ENCODE measurements at places on chromosomes 1 and 21.

GRCh38 chr1:154567386-154568156, at the start of gene CHRNB2:
TSS of gene CHRNB2 (plus strand) at chr1:154567778. CDS start at chr1:154568045, 267 bp downstream.
- no peak for DNase-seq

DNA sequence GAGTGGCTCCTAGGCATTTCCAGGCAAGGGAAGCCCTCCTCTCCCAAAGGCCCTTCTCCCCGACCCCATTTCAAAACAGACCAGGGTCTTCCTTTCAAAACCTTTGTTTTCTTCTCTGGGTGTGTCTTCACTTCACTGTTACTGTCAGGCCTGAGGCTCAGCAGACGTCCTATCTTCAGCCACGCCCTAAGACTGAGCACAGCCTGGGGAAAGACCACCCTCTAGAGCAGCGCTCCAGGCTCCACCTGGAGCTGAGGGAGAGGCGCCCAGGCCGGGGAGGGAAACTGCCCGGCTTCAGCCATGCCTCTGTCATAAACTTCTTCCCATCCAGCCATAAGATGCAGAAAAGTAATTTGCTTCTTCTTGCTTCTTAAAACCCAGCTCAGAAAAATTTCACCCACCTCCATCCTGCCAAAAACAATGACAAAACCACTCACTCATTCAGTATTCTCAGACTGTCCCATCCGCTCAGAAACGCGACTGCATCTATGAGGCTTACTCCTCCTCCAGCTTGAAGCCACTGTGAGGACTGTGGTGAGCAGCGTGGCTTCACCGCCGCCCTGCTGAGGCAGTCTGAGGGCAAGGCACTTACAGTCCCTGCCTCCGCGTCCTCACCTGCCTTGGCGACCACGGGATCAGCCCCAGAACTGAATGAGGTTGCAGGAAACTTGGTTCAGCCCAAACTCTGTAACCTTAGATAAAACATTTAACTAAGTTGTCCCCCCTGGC, 36.1 kb downstream of the VN1R5 start:
- DNase-seq = no peak

DNA sequence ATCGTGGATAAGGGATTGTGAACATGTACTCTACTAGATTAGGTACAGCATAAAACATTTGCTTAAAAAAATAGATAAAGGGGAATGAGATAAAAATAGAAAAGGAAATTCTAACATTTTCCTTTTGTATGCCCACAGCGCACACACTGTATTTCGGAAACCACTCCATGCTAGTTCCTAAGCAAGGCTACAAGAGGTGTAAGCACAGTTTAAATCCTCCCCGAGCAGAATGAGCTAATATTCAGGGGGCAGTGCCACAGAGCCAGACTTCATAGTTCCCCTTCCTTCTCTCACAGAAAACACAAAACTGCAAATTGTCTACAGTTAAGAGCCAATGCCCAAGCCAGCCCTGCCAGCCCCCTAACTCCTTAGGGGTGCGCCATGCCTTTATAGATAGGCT, 159.4 kb downstream of the ZNF281 start:
- DNase-seq = no peak

DNA sequence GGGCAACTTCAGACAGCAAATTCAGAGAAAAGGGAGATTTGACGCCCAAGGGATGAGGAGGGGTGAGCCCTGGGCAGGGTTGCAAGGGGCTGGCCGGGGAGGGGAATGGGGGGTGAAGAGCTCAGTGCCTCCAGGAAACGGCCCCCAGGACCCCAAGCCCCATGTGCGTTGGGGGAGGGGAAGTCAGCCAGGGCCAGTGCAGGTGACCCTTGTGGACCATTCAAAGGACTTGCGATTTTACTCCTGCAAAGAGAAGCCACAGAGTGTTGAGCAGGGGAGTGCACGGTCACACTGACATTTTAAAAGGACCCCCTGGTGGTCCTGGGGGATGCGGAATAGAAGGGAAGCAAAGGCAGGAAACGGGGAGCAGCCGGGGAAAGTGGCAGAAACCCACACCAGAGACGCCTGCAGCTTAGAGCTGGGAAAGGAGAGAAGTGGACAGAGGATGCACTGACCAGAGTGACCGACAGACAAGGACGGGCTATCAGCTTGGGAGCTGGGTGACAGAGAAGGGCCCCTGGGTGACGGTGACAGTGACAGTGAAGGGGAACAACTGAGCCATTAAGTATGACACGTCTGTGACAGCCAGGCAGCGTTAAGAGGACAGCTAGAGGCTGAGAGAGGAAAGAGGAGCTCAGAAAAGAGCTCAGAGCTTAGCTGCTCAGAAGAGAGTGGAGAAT, 54.0 kb upstream of the TMEM51 start:
- DNase-seq = no peak

DNA sequence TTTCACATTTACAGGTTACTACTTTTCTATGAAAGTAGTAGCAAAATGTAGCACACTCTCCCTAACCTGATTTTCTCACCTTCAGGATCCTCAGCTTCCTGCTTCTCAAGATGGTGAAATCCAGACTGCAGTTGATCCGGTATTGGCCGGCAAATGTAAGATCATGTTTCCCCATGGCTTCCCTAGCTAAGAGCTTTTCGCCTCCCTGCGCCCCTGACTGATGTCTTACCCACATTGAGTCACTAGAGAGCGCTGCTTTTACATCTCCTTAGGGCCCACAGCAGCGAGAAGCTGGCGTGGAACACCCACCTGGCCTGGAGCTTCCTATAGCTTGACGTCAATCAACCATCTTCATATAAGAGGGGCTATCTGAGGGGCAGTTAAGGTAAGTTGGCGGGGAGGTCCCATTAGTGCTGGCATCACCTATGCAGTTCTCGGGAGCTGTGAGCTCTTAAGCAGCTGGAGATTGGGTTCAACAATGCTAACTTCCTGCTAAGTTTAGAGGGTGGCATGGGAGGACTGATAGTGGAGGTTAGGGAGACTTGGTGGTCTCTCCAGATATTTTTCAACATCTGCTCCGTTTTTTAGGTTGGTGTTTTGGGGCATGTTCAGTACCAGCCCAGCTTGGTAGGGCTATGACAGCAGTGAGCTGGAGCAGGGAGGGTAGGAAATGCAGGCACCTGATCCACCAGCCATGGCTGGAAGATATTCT, 5.5 kb downstream of the PTPN7 start:
- no peak for DNase-seq

DNA sequence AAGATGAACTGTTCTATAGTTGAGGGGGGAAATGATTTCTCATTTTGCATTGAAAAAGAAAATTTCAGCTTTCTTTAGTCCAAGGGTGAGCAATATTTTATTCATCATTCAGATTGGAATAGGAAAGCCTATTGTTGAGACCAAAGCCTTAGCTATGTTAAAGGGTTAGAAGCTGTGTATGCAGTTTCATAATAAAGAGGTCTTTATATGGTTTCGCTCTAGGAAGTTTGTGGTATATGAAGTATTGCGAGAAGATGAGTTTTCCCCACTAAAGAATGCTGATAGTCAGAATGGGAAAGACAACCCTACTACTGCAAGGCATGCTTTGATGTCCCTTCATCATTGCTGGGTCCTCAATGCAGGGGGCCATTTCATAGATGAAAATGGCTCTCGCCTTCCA, 28.6 kb downstream of the UAP1 start:
- DNase-seq = no peak

DNA sequence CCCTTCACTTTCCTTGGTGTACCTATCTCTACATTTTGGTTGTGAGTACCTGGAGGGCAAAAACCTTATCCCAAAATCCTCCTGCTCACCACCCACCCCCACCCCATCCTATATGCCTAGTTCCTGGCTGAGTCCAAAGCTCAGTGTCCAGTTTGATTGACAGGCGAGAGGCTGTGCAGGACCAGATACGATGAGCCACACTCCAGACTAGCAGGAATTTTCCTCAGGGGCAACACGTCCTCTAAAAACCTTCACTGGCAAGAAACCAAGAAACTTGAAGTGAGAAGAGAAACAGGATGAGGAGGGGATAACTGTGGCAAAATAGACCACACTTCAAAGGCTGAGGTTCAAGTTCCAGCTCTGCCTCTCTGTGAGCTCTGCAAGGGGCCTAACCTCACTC, 1.1 kb upstream of the SLAMF8 start:
- DNase-seq = no peak

DNA sequence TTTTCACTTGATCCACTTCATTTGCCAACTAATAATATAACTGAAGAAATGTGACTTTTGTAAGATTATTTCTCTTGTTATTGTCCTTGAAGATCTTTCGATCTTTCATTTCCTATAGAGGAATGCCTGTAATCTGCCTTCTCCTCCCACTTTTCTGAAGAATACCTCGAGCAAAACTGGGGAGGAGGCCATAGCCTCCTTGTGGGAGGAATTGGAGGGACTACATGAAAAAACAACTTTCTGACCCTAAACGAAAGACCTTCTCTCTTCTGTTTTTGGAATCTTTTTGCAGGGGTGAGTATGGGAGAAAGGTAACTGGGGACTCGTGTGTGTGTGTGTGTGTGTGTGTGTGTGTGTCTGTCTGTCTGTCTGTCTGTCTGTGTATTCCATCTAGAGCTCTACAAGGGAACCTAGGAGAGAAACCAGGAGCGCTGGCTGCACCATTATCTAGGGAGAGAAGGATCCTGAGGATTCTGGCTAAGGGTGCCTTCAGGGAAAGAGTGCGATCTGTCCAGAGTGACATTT, 32.4 kb upstream of the MAB21L3 start:
- no peak for DNase-seq

DNA sequence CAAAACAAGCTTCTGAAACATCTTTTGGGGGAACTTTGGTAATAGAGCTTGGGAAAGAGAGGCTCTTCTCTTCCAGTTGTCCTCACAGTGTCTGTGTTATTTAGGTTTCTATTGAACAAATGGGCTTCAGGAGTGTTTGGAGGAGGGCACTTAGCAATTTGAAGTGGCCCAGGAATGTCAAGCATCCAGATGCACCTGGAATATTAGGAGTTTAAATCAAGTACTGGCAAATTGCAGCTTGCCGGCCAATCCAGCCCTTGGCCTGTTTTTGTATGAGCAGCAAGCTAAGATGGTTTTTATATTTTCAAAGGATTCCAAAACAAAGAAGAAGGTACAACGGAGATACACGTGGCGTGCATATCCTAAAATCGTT, 94.7 kb downstream of the CCDC185 start:
- DNase-seq = no peak

DNA sequence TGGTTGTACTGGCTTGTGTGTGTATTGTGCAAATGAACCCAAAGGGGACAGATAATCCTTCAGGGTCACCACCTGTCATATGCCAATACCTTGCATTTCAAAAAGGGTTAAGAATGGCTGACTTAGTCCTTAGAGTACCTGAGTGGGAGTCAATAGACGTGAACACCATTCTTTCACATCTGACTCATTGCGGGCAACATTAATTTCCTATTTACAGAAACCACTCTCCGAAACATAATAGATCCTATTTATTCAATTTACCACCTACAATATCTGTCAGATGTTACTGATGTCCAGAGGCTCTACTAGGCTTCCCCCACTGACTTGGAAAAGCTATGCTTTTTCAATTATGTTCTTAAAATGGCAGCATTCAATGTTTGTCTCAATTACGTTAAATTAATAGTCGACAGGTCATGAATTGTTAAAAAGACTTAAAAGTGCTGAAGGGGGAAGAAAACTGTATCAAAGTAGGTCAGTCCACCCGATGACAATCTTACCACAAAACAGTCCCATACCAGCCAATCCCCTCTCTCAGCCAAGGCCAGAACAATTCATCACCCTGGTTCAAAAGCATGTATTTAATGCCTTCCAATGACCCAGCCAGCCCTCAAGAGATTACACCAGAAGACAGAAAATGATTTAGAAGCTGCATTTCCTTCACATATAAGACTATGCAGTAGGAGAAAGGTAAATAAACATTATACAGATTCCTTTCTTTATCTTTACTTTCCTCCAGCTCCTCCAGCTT, 48.6 kb upstream of the PLA2G2C start:
- DNase-seq = no peak

- no peak for DNase-seq
These were observed 25.3 kb downstream of the ADAM30 start for GRCh38 chr1:119870917-119871596.

DNA sequence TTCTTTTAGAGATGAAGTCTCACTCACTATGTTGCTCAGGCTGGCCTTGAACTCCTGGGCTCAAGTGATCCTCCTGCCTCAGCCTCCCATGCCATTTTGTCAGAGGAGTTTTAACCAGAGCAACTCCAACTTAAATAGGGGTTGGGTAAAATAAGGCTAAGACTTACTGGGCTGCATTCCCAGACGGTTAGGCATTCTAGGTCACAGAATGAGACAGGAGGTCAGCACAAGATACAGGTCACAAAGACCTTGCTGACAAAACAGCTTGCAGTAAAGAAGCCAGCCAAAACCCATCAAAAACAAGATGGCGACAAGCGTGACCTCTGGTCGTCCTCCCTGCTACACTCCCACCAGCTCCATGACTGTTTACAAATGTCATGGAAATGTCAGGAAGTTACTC, 5.7 kb upstream of the DNAH14 start:
- no peak for DNase-seq

GRCh38 chr1:247440001-247440620, 17.8 kb downstream of the OR2B11 start:
- no peak for DNase-seq

DNA sequence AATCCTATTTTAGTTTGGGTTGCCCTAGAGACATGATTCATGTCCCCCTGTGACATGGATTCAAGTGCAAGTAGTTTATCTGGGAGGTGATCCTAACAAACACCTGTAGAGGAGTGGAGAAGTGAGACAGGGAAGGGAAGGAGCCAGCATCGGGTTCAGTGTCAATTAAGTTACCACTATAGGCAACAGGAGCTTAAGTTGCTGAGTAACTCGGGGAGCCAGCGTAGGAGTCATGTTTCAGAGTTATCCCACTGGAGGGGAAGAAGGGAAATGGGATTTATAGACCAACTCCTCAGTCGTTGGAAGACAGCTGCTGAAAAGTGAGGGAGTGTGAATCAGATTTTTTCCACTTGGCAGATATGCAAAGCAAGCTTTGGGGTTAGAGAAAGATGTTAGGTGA, 54.9 kb downstream of the SLC30A7 start:
- no peak for DNase-seq

- no peak for DNase-seq
These were observed 71.4 kb downstream of the MRPL37 start for GRCh38 chr1:54271341-54271740.

DNA sequence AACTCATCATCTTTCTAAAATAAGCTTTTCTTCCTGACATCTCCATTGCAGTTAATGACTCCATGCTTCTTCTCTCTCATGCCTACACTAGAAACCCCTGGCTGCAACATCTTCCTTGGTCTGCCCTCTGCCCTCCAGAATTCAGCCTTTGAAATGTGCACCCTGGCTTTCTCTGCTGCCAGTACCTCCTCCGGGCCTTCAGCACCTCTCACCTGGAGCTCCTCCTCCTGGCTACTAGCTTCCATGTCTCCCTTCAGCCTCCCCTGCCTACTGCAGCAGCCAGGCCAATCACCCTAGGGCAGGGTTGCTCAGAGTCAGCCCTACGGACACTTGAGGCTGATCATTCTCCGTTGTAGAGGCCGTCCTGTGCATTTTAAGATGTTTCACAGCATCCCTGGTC, 18.3 kb downstream of the SUSD4 start:
- DNase-seq = no peak

- DNase-seq = no peak
These were observed 4.6 kb upstream of the PLA2G2D start for GRCh38 chr1:20123722-20124455.

- no peak for DNase-seq
These were observed 55.7 kb upstream of the NADK start for GRCh38 chr1:1833916-1834325.
